Foreskin fibroblast (primary cell): ENCODE measurements at places on chromosomes 3 and 15.

DNA sequence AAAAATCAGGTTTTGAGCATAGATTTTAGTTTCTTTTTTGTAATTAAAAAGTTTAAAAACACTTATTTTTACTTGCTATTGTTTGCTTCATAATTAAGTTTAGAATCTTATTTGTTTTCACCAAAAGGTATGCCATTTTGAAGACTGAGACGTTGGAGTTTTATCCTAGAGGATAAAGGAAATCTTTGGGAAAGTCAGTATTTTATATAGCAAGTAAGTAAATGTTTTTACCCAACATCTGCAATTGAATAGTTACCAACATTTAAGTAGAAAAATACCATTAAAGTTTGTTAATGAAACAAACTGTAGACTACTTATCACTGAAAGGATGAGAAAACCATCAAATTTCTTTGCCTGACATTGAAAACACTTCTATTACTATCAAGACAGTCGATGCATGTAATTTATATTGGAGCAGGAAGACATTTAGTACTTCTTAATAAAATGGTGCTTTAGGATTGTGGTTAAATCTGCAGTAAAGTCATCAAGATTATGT, 14.0 kb upstream of the CHD2 start:
- DNase-seq, result no peak

- no peak for DNase-seq
Observed at GRCh38 chr15:74207652-74208440, 5.3 kb upstream of the STRA6 start.

DNA sequence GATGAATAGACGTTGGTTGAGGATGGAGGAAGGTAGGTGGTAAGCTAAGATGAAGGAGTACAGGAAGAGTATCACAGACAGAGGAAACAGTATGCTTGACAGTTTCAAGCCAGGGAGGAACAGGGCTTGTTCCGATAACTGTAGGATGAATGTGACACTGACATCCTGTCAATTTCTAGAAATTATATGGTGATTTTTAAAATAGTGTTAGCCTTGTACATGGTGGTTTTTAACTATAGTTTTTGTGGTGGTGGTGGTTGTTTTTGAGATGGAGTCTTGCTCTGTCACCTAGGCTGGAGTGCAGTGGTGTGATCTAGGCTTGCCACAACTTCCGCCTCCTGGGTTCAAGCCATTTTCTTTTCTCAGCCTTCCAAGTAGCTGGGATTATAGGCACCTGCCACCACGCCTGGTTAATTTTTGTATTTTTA, 92.8 kb downstream of the FNDC3B start:
- DNase-seq, result no peak

GRCh38 chr3:58991623-58992022, 58.2 kb downstream of the CFAP20DC start:
- no peak for DNase-seq

- no peak for DNase-seq
Observed at GRCh38 chr15:100493213-100493612, 35.5 kb downstream of the CERS3 start.

DNA sequence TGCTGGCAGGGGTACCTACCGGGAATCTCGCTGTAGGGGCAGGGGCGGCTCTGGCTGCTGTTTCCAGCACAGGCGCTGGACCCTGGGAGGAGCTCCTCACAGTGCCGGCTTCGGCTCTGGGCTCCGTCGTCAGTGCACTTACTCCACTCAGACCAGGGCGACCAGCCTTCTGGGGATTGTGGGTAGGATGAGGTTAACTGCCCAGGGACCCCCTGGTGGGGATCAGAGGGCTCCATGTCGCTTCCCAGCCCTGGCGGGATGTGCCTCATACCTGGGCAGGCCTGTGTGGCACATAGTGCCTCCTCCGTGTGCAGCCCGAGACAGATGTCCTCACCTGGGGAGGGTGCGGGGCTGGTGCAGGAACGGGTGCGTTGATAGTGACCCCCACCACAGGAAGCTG, 115.7 kb downstream of the SEMA5B start:
- no peak for DNase-seq

DNA sequence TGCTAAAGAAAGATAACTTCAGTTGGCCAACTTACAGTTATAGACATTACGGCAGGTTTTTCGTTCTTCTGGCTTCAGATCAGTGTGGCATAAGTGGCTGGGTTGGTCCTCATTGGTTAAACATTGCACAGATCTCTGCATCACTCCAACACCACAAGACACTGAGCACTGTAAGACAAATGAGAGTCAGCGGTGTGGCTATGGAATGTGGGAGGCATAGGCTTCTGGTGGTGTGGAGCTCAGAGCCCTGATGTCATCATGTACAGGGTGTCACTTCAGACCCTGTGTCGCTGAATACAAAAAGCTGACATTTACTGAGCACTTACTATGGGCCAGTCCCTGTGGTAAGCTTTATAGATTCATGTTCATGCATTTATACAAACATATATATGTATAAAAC, 146.0 kb downstream of the ADAMTS9 start:
- no peak for DNase-seq

- no peak for DNase-seq
Observed at GRCh38 chr3:134370611-134371531, 3.4 kb downstream of the AMOTL2 start.

GRCh38 chr3:127749361-127749760, 73.0 kb downstream of the MGLL start:
- DNase-seq, result peak; percentile 31

DNA sequence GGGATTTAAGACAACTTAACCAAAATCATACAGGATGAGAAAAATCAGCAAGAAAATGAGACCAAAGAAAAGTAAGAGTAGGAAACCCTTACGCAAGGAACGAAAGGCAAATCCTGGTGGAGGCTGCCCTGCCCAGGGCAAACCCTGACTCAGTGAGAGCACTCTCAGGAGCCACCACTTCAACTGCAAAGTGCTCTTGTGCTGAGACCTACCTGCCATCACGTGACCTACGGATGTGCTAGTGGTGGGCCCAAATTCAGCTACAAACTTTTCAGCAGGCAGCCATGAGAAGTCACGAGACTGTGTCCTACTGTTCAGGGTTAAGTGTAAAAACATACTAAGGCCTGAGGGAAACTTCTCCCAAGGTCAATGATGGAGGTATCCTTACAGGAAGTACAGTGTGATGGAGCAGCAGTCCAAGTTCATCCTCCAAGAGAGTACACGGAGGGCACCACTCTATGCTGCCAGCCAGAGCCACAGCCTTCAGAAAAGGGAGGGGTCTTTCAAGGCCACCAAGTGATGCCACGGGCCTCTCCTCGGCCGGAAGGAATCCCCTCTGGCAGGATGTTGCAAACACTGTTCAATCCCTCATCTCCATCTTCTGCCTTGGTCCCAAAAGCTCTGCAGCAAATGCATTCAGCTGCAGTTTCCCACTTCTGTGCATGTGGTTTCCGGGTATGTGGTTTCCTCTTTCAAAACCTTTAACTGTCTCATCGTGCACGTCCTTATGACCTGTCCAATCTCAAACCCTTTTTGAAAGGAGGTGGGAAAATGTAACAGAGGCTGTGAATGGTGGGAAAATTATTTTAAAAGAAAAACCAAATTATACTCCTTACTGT, 9.5 kb downstream of the CHSY1 start:
- peak; percentile 27 for DNase-seq
